ENCODE measurements at places on chromosomes 13 and 19. TPM values are rescaled to one million over a fixed set of nuclear protein-coding genes. Genes with fewer than 3 reads are reported as not detected.

DNA sequence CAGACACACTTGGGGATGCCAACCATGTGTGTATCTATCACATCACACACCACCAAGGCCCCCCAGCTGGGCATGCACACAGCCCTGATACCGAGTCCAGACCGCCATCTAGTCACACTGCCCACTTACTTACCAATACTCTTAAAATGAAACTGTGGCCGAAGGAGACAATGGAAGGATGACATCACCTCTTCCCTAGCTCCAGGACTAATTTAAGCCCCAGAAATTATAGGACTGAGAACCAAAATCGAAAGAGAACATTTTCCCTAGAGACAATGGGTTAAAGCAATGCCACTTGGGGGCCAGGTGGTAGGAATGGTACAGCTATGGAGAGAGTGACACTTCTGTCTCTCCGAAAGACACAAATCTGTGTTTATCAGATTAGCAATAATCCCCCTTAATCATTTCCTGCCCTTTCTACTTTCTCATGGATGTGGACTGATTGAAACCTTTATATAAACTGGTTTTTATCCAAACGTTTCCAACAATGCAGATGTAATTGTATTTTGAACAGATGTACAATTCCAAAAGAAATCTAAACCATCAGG lies 663 bp upstream of the GGACT start:
- DNase-seq = no peak

DNA sequence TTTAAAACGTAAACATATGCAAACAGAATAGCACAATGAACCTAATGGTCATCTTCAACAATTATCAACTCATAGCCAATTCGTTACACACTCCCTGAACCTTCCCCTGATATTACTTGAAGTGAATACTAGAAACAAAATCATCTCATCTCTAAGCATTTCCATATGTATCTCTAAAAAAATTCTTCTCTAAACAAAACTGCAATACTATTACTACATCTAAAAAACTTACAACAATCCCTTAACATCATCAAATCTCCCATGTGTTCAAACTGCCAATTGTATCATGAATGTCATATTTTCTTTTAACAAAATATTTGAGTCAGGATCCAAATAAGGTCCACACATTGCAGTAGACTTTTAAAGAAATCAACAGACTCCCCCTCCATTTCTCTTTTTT lies 61.4 kb downstream of the FRY start:
- no peak for DNase-seq

GRCh38 chr19:8324186-8325050 lies 3.1 kb downstream of the RPS28 start:
- DNase-seq = no peak

DNA sequence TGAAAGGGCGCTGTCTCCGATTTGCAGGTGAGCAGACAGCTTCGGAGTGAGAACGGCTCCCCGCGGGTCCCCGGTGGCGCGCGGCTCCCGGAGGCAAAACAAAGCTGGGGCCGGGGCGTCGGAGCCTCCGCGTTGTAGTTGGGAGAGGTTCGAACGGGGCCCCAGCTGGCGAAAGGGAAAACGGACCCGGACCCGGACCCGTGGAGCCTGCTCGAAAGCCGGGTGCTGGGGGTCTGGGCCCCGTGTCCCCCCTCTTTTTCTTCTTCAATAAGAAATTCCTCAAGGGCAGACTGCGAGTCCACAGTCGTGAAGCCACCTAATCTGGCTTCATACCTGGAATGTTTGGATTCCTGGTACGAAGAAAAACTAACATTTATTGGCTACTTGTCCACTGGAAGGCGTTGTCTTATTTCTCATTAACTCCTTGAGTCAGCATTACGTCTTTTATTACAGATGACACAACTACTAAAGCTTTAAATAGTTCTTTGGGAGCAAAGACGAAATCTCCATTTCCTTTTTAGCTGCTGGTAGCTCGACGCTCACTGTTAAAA lies 632 bp upstream of the MTIF3 start:
- peak; percentile 27 for DNase-seq

DNA sequence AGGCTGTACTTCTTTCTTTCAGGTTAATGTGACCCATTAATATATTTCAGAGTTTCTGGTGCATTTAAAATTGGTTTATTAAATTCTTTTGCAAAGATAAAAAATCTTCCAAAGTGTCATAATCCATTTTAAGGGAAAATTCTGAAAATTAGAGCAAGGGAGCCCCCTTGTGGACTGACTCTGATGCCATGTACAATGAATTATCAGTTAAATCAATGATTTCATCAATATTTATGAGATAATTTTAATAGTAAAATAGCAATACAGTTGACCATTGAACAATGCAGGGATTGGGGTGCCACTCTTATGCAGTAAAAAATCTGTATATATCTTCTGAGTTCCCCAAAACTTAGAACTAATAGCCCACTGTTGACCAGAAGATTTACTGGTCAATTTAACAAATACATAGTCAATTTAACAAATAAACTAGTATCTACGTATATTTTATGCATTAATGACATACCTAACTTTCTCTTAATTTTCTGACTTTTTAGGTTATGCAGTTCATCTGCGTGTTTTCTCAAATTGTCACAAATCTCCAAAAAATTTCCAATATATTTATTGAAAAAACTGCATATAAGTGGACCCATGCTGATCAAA lies 479.1 kb upstream of the MIR17HG start:
- DNase-seq = peak; percentile 19

DNA sequence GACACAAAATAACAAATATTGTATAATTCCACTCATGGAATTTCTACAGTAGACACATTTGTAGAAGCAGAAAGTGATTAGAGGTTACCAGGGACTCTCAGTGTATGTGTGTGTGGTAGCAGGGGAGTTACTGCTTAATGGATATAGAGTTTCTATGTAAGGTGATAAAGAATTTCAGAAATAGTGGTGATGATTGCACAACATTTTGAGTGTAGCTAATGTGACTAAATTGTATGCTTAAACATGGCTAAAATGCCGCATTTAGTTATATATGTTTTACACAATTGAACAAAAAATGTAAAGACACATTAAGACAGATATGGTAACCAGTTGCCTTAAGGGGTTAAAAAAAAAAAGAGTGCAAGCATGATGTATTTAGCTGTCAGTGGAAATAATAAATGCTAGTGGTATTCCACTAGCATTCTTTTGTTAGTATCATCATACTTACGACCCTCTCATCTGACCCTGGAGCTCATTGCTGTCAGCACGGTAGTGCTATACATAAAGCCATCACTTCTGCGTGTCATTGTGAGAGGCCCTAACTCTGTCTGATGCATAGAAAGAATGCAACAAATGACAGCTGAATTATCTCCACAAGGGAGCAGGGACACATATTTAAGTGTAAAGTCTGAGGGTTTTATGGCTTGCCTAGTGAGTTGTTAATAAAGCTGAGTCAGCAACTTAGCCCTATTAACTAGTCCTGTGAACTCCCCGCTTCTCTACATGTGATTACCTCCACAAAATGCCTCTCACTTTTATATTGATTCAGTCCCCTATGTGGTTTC lies 134.1 kb upstream of the RXFP2 start:
- DNase-seq = no peak

GRCh38 chr13:113445791-113446487 lies 7.3 kb downstream of the ADPRHL1 start:
- DNase-seq = no peak

GRCh38 chr19:5561559-5561958 lies 6.2 kb downstream of the TINCR start:
- DNase-seq = no peak

DNA sequence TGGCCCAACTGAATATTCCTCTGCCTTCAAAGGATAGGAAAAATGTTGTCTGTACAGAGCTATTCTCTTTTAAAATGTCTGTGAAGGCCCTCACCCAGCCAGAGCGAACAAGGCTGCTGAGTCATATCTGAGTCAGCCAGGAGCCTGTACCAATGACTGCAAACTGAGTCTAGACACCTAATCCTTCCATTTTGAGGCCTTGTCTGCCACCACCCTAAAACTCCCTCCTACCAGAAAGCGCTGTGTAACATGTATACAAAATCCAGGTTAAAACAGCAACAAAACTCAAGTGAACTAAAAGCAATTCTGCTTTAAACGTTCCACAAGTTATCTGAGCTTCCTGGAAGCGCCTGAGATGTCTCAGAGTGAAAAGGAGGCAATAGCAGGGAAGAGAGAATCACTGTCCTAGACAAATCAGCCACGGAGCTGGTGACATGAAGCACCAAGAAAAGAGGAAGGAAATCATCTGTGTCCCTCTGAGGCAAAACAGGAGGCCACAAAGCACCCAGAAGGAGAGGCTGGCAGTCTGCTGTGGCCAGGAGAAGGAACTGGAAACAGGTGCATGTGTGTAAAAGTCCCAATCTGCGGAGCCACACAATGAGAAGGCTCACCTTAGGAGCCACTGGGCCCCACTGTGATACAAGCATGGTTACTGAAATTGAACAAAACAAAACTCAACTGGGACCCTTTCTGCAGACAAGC lies 10.2 kb downstream of the DHRS12 start:
- peak; percentile 42 for DNase-seq

- DNase-seq = no peak
These were observed 36.6 kb downstream of the KLF2 start for GRCh38 chr19:16361254-16361653.

- DNase-seq = peak; percentile 91
These were observed at the start of gene TBC1D4 for GRCh38 chr13:75482070-75482819. TSS of gene TBC1D4 (minus strand) at chr13:75482169. CDS start at chr13:75481767, 402 bp downstream.

- no peak for DNase-seq
These were observed 3.6 kb downstream of the GFY start for GRCh38 chr19:49428547-49429451.

- no peak for DNase-seq
These were observed 18.3 kb downstream of the ZNF100 start for GRCh38 chr19:21749090-21749489.

DNA sequence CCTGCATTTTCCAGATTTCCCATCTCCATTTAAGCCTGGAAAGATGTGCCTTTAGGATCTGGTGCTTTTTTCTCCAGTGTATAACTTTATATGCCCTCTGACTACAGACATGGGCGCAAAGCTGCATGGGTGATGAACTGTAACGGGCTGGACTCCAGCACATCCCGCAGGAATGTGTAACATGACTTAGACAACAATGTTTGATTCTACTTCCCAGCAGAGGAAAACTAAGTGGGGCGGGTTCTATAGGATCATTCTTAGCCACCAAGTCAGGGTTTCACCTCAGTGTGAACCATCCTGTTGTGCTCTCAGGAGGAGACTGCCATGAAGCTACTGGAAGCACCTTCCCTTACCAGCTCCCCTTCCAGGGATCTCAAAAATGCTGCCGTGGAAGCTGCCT lies 93.2 kb upstream of the SERP2 start:
- DNase-seq = no peak

GRCh38 chr13:44158881-44159632 lies 214.6 kb upstream of the SERP2 start:
- DNase-seq = no peak

DNA sequence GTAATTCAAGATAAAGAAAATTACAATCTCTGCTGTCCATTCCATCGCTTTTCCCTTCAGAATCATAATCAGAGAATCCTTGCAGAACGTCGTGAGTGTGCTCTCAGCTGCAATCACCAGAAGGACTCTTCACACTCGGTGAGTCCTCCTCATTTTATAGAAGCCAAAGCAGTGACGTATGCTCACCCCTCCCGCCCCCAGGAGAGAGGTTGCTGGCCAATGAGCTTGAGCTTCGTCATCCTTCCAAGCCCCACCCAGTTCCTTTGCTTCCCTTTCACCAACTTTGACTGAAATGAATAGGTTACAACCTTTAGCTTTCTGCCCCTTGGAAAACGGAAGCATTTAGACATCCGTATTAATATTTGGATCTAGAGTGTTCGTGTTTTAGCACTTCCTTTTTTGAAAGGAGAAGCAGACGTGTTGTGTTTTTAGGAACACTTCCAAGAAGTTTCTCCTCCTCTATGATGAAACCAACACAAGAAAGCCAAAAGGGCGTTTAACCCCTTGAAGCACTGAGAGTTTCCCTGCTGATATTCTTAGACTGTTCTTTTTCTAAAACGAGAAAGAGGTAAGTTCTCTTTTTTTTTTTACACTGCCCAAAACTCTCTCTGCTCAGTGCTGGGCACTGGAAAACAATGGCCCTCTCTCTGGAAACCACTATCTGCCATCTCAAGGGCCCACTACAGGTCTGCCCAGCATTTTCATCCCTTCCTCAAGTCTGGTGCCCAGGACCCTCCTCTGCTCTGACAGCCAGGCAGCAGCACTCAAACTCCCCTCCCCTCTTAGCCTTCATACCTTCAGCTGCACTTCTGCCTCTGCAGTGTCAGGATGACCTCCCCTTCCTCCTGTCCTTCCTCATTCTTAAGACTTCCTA lies 44.3 kb upstream of the CEACAM21 start:
- peak; percentile 38 for DNase-seq

GRCh38 chr19:956766-957440 lies 27.2 kb upstream of the WDR18 start:
- DNase-seq = no peak

DNA sequence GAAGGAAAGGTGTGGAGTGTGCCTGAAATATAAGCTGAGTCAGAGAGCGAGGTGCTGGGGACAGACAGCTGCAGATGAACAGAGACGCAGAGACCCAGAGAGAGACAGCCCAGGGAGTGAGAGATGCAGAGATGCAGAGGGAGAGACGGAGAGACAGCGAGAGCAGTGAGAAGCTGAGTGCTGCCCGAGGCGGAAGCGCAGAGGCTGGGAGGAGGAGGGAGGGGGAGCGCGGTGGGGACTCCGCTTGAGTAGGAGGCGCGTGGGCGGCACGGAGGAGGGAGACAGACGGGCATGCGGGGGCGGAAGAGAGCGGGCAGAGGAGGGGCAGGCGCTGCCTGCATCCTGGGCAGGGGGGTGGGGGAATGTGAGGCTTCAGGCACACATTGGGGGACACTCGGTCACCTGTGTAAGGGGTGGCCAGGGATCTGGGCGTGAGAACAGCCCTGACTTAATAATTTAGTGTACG lies 25.7 kb downstream of the SLC8A2 start:
- DNase-seq = no peak

DNA sequence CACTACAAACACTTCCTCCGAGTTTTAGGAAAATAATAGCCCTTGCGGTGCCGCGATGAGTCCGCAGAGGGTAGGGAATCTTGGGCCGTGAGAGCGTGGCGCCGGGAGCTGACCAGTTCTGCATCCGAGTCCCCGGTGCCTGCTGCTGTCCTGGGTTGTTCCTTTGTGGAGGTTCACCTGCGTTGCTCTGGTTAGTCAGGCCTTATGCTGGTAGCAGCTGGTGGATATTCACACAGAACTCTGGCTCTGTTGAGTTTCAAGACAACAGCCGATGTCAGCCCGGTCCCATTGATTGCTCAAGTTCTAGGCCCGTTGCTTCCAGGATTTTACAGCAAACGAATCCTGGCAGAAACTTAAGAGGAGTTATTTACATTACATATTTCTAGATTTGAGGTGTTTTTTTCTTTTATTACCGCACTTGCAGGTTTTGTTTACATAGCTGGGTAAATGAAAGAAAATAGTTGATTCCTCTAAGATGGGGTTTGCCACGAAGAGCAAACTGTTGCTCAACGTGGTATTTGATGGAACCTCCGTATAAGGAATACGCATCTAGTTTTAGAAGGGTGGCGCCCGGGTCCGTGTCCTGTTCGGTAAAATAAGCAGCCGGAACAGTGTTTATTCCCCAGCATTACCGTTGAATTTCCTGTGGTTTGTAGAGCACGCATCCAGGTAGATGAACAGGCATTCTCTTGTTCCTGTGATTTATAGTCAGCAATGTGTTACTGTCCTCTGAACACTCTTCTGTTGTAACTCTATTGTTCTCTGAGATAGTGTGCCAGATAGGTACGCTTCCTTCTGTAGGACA lies 1.3 kb downstream of the CLDN10 start:
- no peak for DNase-seq

The CDX2 gene
- total RNA-seq = not detected

The ADM5 gene
- 3.2 TPM for total RNA-seq

The DENND1C gene
- 0.17 TPM for total RNA-seq

The ATP8A2 gene
- total RNA-seq = 0.14 TPM

The ICAM5 gene
- total RNA-seq = 1.9 TPM

The PABPC3 gene
- not detected for total RNA-seq

The GJA3 gene
- 0.10 TPM for total RNA-seq

The ZNF729 gene
- not detected for total RNA-seq
